ENCODE measurements at places on chromosomes 2 and 18.

DNA sequence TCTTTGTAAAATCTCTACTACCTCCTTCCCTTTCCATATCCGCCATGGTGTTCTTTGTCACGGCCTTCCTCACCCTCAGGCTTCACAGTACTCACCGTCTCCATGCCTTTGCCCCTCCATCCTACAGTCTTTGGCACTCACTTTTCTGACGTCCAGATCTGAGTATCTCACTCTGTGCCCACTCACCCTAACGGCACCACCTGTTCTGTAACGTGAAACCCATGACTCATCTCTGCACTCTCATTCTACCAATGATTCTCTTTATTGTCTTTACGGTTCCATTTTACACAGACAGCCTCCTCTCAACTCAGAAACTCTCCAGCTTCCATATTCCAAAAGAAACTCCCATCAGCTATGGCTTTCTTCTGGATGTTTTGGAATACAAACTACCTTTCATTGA lies 56.7 kb downstream of the NETO1 start:
- DNase-seq: peak; percentile 64

DNA sequence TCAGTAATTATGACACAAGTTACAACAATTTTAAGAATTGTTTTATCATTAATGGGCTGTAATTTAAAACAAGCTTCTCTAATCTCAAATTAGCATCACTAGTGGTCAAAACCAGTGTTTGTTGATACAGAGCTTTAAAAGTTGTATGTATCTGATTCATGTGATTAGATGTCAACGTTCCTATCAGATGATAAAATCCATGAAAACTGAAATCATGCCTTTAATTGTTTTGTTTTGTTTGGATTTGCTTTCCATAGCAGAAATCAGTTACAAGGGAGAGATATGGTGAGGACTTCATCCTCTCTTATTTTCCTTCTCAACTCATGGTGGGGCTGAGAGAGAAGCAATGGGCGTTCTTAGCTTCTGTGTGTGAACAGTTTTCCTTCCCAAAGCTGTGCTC lies 469.6 kb downstream of the PID1 start:
- no peak for DNase-seq

DNA sequence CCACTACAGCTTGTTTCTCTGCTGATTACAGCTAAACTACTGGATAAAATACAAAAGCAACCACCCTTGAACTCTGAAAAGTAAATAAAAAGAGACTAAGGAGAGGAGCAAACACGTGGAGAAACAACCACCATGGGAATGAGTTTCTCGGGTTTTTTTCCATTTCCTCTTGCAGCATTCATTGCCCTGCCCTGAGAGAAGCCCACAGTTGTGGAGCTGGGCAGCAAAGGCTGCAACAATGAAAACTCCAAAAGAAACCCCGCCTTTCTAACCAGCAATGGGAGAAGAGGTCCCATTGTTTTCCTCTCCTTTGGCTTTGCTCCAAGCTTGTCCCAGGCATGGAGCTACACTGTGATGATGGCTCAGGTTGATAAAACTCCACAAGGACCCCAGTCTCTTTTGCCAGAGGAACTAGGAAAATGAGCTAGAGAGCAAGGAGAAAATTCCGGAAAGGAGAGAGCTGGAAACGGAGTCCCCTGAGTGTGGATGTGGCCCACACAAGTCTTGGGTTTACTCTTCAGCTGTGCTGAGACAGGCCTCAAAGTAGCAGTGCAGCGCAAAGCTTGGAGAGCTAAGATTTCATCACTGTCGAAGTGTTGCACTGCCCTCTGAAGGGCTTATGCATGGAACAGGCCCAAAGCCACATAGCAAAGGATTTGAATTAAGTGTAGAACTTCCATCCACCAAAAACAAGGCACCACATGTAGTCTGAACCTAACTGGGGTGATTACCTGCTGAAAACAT lies 20.9 kb downstream of the NAPG start:
- no peak for DNase-seq

- no peak for DNase-seq
Observed at GRCh38 chr2:229314117-229314516, 43.0 kb upstream of the PID1 start.

DNA sequence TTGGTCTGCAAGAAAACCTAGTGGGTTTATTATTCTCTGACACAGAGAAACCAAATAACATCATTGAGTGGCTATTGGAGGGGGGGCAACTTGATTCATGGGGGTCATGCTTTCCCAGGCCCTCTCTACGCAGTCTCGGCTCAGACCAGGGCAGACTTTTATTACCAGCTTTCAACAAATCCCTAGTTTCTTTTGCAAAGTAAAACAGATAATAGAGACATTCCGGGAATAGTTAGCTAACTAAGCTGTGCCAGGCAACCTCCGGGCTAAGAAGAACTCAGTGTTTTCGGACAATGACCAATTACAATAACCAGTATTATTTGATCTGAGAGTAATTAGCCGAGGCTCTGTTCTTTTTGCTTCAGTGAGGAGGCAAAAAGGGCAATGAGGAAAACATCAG lies 66.3 kb downstream of the CDK15 start:
- no peak for DNase-seq

DNA sequence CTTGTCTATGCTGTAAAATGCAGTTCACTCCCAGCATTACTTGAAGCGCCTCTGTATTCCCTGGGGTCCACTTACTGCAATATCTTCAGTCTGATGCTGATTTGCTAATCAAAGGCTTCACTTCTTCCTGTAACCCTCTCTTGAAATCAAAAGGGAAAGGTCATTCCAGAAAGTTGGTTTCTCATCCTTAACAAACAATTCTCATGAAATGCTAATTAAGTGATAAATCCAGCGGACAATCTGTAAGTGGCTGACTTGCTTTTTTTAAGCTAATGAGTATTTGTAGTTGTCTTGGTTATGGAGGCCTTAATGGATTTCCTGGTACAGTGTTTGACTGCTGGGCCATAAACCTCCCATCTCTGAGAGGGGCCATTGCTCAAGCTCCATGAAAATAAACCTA lies 499.6 kb upstream of the HS6ST1 start:
- peak; percentile 76 for DNase-seq

DNA sequence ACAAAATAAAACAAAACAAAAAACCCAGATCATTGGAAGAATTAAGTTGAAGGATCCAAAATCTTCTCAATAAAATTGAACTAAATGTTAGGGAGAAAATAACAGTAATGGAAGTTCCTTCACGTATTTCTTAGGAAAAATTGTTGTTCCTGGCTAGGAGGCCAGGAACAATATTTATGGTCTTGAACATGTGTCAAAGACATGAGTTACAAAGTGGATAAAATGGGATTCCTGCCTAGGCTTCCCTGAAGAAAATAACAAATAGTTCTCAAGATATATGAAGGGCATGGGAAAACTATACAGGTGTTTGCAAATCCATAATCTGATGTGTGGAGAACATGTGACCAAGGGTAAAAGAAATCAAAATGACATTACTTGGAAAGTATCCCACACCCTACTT lies 67.6 kb upstream of the ITGB6 start:
- DNase-seq: no peak

GRCh38 chr18:3932276-3932675 lies 482.3 kb downstream of the TGIF1 start:
- DNase-seq: no peak

- DNase-seq: no peak
Observed at GRCh38 chr2:160928854-160929301, 231.3 kb upstream of the TANK start.

DNA sequence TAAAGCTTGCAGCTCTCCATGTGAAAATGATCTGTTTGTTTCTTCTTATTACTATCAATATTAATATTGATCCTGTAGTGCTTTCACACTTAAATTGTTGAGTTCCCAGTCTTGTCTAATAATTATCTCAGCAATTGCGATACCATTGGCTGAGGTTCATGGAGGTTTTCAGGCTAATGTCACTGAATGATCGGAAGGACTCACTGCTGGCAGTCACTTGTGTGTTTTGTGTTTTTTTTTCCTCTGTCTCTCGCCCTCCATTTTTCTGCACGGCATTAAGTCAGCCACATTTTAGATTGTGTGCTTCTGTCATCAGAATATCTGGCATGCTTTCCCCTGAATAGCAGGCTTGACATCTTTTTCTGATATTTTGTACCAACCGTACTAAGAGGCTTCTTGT lies 43.7 kb downstream of the AGAP1 start:
- no peak for DNase-seq

- DNase-seq: no peak
Observed at GRCh38 chr18:13108330-13108729, 110.2 kb upstream of the LDLRAD4 start.

GRCh38 chr2:95056044-95056443 lies 30.5 kb downstream of the MAL start:
- no peak for DNase-seq

- DNase-seq: peak; percentile 76
Observed at GRCh38 chr2:73175663-73176204, 26.6 kb upstream of the NOTO start.

DNA sequence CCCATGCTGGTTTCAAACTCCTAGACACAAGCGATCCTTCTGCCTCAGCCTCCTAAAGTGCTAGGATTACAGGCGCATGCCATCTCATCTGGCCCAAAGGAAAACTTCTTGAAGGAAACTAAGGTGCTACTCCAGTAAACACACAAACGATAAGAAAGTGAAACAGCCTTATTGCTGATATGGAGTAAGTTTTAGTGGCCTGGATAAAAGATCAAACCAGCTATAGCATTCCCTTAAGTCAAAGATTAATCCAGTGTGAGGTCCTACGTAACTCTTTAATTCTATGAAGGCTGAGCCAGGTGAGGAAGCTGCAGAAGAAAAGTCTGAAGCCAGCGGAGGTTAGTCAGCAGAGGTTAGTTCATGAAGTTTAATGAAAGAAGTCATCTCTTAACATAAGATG lies 40.8 kb upstream of the POTEE start:
- no peak for DNase-seq

DNA sequence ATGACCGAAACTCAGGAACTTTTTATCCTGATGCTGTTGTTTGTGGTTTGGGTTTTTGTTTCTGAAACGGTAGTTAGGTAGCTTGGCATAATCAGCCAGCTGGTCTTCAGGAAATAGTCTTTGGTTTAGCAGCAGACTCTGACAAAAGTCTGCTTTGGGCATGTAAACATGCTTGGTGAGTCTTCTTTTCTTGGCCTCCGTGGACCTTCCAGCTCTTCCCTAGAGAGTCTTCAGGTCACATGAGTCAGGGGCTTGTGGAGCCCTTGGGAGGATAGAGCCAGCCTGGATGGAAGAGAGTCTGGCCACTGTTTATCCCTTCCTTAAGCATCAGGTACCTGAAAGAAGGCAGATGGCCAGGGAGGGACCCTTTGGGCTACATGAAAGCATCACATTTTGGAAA lies 154.5 kb downstream of the MGAT5 start:
- DNase-seq: no peak

DNA sequence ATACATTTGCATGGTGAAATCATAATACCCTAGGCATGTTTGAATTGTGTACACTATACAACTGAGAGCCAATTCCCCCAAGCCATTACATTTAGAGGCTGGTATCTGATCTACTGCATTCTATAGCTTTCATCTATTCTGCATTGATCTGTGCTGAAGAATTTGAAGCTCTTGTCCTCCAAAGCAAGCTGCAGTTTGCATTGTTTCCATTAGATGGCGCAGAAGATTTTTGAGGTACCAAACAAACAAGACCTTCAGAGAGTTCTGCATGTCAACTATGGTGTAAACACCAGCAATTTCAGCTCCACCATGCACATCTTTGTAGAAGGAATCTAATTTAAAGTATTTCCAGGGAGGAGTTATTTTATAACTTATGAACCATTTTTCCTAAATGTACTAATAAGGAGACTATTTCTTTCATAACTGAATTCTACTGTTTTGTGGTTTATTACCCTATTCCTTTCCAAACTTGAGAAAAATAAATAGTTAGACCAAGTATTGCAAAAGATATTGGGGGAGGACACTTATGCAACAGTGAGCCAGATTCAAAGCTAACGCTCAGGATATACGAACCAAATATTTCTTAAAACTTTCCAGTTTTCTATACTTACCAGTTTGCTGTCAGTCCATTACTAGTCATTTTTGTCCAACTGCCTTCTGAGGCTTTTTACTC lies 761.8 kb upstream of the ACVR2A start:
- DNase-seq: peak; percentile 62

DNA sequence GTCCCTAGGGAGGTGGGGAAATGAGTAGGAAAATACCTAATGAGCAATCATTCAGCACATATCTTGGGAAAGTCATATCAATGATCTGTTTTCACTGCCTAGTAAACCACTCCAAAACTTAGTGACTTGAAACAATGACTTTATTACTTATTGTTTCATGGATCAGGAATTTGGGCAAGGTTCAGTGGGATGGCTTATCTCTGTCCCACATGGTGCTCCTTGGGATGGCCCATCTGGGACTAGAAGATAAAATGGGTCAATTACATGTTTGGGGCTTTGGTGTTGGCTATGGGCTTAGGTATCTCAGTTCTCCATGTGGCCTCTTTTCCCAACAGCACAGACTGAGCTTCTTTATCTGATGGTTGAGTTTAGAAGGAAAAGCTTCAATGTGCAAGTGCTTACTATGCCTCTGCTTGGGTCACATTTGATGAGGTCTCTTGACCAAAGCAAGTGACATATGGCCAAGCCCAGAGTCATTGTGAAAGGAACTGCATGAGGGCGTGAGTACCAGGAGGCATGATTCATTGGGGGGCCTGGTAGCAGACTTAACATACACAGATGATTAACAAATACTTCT lies 218.1 kb upstream of the TNP1 start:
- no peak for DNase-seq

DNA sequence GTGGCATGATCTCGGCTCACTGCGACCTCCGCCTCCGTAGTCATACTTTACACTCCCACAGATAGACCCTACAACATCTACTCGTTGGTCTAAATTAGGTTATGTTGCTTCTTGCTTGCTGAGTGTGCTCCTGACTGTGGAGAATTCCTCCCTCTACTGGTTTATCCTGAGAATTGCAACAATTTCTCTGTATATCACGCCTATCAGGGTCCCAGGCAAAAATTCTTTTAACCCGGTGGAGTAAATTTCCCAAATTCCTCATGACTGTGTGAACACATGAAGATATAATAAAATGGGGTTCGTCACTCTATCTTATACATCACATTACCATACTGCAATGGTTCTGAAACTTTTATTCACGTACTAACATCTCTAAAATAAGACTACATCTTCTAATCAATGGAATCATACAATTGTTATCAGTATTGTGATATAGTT lies 156.7 kb downstream of the EVA1A start:
- DNase-seq: peak; percentile 44

DNA sequence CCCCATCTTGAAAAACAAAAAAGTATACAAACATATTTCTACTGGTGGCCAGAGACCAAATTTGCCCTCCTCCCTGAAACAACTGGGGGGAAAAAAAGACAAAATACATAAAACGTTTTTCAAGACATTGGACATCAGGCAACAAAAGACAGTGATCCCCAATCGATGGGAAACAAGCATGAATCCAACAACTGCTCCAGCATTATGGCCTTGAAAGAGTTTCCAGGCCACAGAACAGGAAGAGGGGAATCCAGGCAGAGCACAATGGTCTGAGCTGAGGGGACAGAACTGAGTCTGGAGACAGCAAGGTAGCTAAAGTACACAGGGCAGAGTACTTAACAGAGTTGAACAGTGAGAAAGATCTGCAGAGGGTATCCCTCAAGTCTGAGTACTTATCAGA lies 4.4 kb downstream of the CCDC88A start:
- DNase-seq: peak; percentile 6

Data from NCI-H69 (cell line).